ENCODE measurements at places on chromosomes 2 and 18. TPM values are rescaled to one million over a fixed set of nuclear protein-coding genes. Genes with fewer than 3 reads are reported as not detected.

- no peak for DNase-seq
Measured at GRCh38 chr2:237742191-237742590, 56.4 kb upstream of the RBM44 start.

DNA sequence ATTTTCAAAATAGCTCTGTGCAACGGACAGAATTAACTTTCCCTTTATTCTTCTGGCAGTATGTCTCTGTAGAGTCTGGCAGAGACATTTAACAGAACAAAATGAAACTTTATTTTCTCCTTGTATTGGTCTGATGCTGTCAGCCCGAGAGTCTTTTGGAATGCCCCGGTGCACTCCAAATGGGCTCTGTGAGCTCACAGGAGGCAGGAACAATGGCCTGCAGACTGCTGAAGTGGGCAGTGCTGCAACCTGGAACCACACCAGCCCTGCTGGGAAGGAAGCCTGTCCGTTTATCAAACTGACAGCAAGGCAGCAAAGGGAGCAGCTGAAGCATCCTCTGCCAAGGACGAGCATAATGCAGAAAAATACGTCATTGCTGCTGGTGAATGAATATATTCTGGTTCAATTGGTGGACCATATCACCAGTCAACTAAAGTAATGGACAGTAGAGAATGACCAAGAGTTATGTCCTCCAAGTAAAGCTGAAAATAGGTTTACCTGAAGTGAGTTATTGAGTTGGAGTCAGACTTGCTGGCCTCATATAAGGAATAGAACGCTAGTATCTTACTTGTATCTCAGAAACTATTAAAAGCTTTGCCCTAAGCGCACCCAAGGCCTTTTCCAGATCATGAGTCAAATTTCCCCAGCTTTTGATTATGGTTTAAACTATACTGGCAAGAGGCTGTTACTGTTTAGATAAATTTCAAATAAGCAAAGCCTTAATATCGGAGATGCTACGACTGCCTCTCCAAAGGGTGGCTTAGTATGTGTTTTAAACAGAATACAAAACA is 207.6 kb upstream of the TANK start:
- DNase-seq = no peak

GRCh38 chr2:200099256-200099655 is 143.9 kb downstream of the MAIP1 start:
- DNase-seq = no peak

NYAP2 gene
- polyA plus RNA-seq = 0.04 TPM

ZSWIM2 gene
- not detected for polyA plus RNA-seq

MTX2 gene
- 102 TPM for polyA plus RNA-seq

PCARE gene
- 0.16 TPM for polyA plus RNA-seq

All from left renal pelvis (tissue), 4 donors.